GDM1 (cell line): ENCODE measurements at places on chromosomes 16 and 17.

DNA sequence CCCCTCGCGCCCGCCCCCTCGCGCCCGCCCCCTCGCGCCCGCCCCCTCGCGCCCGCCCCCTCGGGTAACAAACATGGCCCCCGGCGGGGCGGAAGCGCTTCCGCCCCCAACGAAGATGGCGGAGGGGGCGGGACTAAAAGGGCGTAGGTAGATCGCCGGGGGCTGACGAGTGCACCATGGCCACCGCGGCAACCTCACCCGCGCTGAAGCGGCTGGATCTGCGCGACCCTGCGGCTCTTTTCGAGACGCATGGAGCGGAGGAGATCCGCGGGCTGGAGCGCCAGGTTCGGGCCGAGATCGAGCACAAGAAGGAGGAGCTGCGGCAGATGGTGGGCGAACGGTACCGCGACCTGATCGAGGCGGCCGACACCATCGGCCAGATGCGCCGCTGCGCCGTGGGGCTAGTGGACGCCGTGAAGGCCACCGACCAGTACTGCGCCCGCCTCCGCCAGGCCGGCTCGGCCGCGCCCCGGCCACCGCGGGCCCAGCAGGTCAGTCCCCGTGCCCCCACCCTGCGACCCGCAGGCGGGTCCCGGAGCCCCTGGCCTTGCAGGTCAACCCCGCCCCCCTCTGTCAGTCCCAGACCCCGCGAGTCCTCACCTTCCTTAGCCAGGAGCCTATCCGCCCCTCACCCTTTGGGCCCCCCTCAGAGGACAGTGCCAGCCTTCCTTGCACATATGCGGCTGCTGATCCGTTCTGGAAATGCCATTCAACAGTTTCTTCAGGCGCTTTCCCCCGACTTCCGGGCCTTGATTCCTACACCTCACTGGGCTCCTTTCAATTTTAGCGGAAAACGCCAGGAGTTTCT lies at the start of gene COG1:
COG1 (plus strand) TSS at position 162 of the 808 bp plus-strand sequence; CDS start at position 177, 15 bp downstream.
- DNase-seq, result peak; percentile 78

- DNase-seq, result no peak
Observed at GRCh38 chr17:19867079-19867328, 732 bp downstream of the ULK2 start.

GRCh38 chr17:2090804-2091534 lies 36.1 kb downstream of the HIC1 start:
- DNase-seq, result no peak

DNA sequence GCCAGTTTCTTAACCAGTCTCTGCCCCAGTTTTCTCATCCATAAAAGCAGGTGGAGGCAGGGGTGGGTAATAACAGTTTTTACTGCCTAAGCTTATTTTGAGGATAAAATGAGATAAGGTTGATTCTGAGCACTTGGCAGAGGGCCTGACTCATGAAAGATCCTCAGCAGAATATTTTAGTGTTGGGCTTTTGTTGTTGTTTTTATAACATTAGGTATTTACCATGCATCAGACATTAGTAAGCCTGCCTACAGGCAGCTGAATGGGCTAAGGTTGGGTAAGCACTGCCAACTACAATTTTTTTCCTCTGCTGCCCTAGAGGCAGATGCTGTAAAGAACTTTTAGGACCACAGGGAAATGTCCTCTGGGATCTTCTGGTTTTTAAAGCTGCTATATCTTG lies 43.1 kb downstream of the SCNN1G start:
- DNase-seq, result no peak

DNA sequence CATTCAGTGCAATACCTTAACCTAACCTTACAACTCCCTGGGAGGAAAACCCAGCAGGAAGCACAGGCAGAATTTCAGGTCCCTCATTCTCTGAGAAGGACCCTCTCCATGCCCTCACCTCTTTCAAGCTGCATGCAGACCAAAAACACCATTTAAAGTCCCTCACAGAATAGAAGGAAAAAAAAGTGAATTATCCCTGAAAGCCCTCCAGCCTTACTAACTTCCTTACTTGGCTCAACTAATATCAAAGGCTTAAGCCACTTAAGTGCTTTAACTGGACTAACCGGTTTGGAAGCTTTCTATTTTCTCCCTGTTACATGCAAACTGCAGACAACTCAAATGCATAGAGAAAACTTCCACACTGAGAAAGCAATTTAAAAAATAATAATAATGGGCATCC lies 60.5 kb downstream of the ADAMTS18 start:
- DNase-seq, result no peak
